Stimulated activated CD4-positive, alpha-beta T cell treated with anti-CD3 and anti-CD28 coated beads, Interleukin-1b, Interleukin-23, amount 100 ng/mL, for 1 hour (primary cell): ENCODE measurements at places on chromosomes 6 and 20.

- DNase-seq = no peak
Measured at GRCh38 chr20:43870484-43870883, 44.2 kb upstream of the TOX2 start.

DNA sequence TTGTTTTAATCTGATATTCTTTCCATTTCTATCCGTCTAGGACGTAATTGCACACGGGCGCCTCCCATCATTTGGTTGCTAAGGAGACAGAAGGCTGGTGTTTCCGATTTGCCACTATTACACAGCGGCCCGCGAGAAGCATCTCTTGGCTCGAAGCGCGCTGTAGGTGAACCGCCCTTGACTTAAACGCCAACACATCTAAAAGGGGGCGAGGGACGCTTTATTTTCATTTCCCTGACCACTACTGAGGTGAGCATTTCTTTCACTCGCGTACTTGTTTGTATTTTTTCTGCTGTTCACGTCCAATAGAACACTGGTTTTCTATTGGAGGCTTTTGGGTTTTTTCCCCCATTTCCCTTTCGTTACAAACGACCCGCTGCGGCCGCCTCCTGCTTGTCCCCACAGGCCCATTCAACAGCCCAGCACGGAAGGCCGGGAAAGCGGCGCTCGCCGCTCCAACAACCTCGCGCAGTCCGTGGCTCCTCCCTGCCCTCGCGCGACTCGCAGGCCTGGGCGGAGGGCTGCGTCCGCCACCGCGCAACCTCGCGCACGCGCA lies 505 bp upstream of the WRNIP1 start:
- peak; percentile 21 for DNase-seq

GRCh38 chr6:134909701-134910592 lies 40.0 kb downstream of the ALDH8A1 start:
- DNase-seq = no peak

- DNase-seq = no peak
Measured at GRCh38 chr20:44659931-44660330, 8.4 kb upstream of the ADA start.

- DNase-seq = no peak
Measured at GRCh38 chr6:118788702-118789101, 105.2 kb upstream of the ASF1A start.

GRCh38 chr20:63172726-63173125 lies 43.2 kb downstream of the YTHDF1 start:
- DNase-seq = no peak

GRCh38 chr6:107800564-107801164 lies 23.4 kb downstream of the SCML4 start:
- no peak for DNase-seq

DNA sequence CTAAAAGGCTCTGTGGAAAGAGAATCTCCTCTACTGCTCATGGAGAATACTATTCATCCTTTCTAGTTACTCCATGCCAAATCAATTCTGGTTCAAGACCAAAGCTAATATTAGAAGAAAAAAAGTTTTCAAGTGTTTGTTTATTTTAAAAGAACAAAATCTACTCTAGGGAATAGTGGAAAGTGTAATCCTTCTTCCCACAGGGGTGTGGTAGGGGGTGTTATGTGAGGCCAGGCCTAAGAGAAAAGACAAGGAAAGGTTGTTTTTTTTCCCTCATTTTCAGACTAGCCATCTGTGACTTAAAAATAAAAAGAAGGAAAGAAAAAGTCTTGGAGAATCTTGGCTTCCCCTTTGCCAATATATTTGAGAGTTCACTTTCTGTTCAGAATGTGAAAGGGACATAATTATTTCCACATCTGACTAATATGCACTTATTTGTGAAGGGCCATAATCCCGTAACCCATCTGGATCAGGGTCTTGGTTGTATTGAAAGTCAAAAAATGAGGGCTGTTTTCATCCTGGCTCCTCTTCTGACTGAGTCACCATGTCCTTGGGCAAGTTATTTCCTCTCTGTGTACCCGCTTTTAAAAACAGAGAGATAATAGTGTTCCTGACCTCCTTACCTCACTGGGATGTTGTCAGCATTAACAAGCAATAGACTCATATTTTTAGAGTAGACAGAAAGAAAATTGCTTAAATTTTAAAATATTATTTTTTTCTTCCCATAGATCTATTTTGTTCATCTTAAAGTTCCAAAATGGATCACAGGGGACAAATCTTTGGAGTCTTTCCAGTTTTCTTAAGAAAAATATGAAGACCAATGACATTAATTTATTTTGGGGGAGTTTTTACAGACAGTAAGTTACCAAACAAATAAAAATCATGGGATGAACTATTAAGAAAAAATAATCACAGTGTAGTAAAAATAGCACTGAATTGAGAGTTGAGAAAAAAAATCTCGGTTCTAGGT lies 233.7 kb downstream of the IBTK start:
- no peak for DNase-seq

DNA sequence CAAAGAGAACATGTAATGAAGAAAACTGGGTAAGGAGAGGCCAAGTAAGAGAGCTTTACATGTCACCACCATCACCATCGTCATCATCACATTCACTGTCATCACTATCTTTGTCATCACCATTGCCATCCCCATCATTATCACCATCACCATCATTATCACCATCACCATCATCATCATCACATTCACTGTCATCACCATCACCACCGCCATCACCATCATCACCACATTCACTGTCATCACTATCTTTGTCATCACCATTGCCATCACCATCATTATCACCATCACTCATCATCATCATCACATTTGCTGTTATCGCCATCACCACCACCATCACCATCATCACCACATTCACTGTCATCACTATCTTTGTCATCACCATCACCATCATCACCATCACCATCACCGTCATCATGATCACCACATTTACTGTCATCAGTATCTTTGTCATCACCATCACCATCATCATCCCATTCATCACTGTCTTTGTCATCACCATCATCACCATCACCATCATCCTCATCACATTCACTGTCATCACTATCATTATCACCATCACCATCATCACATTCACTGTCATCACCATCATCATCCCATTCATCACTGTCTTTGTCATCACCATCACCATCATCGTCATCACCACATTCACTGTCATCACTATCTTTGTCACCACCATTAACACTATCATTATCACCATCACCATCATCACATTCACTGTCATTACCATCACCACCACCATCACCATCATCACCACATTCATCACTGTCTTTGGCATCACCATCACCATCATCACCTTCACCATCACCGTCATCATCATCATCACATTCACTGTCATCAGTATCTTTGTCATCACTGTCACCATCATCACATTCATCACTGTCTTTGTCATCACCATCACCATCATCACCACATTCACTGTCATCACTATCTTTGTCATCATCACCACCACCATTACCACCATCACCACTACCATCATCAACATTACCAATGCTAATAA lies 172.3 kb downstream of the ERMARD start:
- no peak for DNase-seq

GRCh38 chr6:140319209-140319608 lies 944.8 kb upstream of the CITED2 start:
- DNase-seq = no peak

DNA sequence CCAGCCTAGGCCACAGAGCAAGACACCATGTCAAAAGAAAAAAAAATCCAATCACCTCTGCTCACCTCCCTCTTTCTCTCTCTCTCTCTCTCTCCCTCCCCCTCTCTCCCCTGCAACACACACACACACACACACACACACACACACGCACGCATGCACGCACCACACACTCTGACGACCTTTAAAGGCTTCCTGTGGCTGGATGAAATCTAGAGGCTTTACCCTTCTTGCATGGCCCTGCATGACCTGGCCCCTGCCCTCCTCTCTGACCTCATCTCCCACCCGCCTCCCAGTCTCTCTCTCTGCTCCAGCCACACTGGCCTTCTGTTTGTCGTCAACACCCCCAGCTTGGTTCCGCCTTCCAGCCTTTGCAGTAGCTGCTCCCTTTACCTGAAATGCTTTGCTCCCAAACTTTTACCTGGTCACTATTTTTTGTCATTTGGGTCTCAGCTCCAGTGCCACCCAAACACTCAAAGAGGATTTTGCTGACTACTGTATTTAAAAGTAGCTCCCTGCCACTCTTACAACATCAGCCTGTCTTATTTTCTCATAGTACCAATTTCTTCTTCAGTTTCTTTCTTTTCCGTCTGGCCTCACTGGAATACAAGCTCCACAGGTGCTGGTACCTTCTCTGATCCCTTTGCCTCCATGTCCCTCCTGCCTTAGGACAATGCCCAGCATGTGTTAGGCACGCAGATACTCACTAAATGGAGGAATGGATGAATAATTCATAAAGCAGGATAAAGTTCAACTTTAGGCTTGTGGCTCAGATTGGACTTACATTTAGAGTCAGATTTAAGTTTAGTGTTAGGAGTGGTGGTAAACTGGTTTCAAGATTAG lies 4.3 kb upstream of the LTA start:
- DNase-seq = no peak

- no peak for DNase-seq
Measured at GRCh38 chr6:90982051-90982450, 395.2 kb upstream of the MAP3K7 start.

- DNase-seq = no peak
Measured at GRCh38 chr6:170243791-170244291, 47.0 kb downstream of the DLL1 start.

GRCh38 chr6:7145885-7146828 lies 38.4 kb downstream of the RREB1 start:
- DNase-seq = no peak

- DNase-seq = no peak
Measured at GRCh38 chr6:46502486-46503119, 11.4 kb upstream of the RCAN2 start.

DNA sequence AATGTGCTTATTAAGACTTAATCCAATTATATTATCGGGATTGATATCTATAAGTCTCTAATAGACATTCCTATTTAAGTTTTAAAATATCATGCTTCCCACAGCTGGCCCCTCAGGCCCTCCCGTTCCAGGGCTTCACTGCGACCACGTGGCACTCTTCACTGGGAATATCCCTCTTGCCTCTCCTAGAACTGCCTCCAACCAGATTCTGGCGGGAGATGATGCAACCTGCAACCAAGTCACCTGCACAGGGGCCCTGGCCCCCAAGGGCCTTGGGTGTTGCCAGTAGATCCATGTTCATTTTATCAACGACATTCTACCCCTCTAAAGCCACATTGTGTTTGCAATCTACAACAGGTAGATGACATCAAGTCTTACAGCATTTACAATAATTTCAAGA lies 18.4 kb upstream of the RAMACL start:
- DNase-seq = no peak

DNA sequence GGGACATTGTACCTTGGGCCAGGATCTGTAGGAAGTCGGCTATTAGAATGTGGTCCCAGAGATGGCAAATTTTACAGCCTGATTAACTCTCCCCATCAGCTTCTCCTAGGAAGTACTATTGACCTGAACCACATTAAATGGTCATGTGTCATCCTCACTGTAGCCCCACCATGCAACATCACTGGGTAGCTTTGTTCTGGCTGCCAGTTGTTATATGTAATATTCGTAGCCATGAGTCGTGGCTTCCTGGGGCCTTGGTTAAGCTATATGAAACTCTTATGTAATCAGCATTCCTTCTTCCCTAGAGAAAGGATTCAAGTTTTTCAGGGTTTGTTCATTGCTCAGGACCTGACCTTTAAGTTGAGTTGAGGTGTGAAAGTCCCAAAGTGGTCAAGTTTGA lies 125.7 kb downstream of the ANKS1A start:
- DNase-seq = no peak

- DNase-seq = no peak
Measured at GRCh38 chr6:157151989-157152388, 171.3 kb downstream of the TMEM242 start.

- DNase-seq = no peak
Measured at GRCh38 chr6:159969921-159970320, 1.0 kb downstream of the IGF2R start.

DNA sequence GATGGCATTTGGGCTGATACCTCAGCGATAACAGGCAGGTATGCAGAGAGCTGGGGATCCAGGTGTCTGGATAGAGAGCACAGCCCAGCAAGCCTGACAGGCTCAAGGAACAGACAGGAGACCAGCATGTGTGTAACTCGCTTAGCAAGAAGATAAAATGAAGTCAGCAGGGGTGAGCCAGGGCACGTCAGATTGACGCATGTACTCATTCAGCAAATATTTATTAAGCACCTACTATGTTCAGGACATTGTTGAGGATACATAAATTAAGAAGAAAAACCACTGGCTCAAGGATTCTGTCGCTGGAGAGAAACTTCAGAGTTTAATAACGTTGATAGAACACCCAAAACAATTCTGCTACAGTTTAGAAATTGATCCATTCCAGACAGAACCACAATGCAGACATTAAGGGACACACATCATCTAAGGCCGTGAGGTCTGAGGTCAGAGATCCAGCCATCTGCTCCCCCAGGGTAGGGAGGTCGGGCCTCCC lies 1.0 kb upstream of the DUSP22 start:
- DNase-seq = no peak

DNA sequence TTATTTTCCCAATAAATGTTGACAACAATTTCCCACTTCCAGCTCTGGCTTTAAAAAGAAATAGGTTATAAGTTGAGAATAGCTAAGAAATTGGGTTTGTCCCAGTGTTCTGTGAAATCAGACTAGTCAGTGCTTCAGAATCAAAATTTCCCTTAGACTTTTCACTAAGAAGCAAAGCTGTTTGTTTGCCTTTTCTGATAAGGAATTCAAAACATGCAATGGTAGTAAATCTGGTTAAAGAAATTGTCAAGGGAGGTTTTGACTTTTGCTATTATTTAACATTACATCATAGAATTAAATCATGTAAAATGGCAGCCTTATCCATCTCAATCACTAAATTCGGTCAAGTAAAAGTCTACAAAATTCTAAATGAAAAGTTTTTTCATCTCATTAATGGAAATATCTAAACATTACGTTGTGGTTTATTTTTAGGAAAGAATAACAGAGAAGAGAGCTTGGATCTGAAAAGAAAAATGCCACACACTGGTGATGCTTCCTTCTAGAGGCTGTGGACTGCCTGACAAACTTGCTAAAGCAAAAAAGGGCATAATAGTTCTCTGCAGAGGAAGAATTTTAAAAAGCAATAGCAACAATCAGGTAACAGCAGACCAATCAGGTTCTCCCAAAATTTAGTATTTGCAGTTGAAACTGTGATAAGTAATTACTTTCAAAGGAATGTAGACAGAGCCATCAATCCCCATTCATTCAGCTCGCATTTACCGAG lies 36.4 kb downstream of the PLAGL1 start:
- no peak for DNase-seq

- no peak for DNase-seq
Measured at GRCh38 chr6:45477278-45477677, 99.5 kb upstream of the SUPT3H start.

- DNase-seq = no peak
Measured at GRCh38 chr6:5132731-5133130, 47.6 kb downstream of the PPP1R3G start.

- no peak for DNase-seq
Measured at GRCh38 chr6:156980948-156981347, 203.8 kb downstream of the ARID1B start.

- no peak for DNase-seq
Measured at GRCh38 chr6:71603021-71603420, 283.3 kb upstream of the RIMS1 start.

- no peak for DNase-seq
Measured at GRCh38 chr6:90463359-90463758, 123.5 kb downstream of the MAP3K7 start.
